Amniotic epithelial cell (primary cell): ENCODE measurements at places on chromosomes 5 and 9.
A peak's percentile ranks its signal among the peaks of the same experiment; 100 is the strongest.

GRCh38 chr9:86604741-86605140 lies 250.5 kb upstream of the TUT7 start:
- DNase-seq = peak; percentile 25

DNA sequence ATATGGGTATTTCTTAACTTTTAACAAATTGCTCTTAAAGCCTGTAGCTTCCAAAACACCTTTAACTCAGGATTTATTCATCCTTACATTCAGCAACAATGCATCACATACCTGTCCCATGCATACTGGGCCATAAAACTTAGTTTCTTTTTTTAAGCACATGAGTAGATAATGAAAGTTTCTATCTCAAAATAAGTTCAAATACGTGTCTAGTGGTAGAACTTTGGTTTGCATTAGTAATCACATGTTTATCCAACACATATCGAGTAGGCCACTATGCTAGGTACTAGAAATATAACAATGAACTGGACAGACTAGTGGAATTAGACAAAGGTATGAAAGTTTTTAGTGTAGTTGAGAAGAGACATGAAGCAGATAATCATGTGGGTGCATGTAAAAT lies 99.6 kb downstream of the DOCK2 start:
- DNase-seq = no peak

- DNase-seq = no peak
Observed at GRCh38 chr5:177066224-177066623, 20.5 kb upstream of the FGFR4 start.

DNA sequence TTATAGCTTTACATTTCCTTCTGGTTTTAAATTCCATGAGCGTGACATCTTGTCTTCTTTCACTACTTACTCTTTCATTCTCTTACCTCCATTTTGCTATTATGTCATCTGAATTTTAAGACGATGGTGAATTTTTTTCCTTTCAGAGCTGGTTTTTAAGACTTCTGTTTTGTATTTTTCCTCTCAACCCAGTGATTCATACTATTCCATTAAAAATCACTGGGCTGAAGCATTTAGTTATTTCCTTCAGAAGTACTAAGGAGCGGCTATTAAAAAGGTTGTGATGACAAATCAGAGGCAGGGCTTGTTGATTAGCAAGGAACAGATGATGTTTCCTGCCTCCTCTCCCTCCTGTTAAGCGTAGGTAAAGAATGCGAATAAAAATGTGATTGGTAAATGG lies 16.5 kb downstream of the AGXT2 start:
- DNase-seq = peak; percentile 58

GRCh38 chr5:132378580-132378979 lies 9.1 kb downstream of the SLC22A5 start:
- DNase-seq = no peak

- DNase-seq = no peak
Observed at GRCh38 chr5:13766236-13766635, 178.3 kb downstream of the DNAH5 start.

DNA sequence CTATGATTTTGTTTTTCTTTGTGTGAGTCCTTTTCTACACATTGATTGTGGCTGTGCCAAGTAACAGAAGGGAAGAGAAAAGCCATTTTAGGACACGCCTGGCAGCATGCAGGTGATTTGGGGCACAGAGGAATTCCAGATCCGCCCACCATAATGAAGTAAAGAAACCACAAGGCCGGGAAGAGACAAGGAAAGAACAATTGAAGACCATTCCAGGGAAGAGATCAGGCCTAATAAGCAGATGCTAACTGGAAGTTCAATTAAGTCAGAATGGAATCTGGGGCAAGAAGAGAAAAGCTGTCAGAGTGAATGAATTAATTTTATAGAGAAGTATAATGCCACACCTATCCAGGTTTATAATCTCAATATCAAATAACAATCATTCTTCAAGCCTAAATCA lies 110.2 kb upstream of the ISL1 start:
- DNase-seq = no peak

DNA sequence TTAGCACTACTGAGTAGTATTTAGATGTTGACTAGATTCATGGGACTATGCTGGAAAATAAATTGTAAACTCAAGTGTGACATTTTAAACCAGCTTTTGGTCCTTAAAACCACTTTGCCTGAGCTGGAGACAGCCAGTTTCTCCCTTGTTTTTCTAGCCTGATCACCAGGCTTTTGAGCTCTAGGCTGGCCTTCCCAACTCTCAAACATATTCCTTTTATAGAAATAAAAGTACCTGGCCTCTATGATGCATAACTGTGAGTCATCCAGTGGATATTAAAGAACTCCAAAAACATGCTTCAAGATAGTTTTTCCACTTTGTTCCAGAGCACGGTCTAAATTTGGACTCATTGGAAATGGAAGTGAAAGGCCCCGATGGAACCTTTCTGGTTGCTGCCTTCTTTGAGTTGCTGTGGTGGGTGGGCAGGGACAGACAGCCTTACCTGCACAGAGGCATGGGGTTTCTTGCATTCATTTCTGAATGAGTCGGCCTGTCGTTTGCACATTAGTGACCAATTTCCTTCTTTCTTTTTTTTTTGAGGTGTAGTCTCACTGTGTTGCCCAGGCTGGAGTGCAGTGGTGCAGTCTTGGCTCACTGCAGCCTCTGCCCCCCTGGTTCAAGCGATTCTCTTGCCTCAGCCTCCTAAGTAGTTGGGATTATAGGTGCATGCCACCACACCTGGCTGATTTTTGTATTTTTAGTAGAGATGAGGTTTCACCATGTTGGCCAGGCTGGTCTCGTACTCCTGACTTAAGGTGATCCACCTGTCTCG lies 43.1 kb downstream of the TRIO start:
- DNase-seq = peak; percentile 70

DNA sequence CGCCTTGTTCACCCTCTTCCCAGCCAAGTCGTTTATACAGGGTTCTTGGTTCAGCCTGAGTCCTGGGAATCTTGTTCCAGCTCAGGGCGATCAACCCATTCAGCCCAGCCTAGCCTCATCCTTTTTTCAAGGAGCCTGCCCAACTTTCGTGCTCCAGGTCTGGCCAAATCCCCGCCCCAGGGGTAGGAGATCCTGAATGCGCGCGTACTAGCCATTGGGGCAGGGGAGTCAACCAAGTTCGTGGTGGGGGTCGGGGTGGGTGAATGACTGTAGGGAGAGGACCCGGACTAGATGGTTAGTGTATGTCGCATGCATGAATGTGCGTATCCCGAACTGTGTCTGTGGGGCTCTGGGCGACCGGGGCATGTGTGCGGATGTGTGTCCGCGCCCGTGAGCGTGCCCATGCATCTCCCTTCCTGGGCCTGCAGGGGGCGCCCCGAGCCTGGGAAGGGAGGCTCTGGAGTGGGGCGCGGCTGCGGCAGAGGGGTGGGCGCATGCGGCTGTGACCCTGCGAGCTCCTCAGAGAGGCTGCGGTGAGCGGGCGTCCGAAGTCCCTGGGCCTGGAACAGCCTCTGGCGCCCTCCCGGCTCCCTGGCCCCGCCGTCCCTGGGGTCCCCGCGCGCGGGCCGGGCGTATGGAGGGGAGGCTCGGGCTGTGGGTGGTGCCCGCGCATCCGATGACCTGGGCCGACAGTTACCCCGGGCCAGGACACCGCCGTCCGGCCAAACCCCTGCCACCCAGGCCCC lies 8.7 kb downstream of the CCL21 start:
- DNase-seq = peak; percentile 14

- DNase-seq = no peak
Observed at GRCh38 chr9:115165233-115165632, 47.3 kb upstream of the TNC start.

DNA sequence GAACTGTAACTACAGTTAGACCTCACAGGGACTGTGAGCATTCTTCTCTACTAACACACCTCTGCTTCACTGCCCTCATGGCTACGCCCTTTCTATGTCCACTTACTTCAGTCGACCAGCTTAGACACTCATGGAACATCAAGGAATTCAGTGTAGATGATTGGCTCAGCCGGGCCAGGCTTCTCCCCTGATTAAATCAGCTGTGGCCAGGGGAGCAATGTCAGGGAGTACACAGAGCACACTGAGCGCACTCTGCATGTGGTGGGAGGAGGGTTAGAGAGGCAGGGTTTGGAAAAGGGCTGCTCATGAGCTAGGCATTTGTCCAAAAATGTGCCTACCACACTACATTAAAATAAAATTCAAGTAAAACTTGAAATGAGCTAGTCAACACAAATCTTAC lies 400.5 kb downstream of the ARRDC3 start:
- DNase-seq = peak; percentile 78

DNA sequence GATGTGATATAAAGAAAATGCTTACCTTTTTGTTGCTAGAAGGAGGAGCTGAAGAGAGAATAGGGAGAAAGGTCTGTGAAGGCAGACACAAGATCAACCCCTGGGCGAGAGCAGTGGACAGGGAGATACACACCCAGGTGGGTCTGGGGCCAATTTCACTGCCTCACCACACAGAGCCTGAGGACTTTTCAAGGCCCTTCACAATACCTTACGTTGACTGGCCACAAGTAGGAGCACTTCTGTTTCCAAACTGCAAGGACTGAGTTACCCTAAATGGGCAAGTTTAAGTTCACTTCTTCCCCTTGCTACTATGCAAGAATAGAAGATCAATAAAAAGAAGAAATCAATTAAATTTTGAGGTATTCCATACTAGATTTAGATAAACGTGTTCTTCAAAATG lies 174.5 kb upstream of the SLC12A2 start:
- DNase-seq = peak; percentile 62

DNA sequence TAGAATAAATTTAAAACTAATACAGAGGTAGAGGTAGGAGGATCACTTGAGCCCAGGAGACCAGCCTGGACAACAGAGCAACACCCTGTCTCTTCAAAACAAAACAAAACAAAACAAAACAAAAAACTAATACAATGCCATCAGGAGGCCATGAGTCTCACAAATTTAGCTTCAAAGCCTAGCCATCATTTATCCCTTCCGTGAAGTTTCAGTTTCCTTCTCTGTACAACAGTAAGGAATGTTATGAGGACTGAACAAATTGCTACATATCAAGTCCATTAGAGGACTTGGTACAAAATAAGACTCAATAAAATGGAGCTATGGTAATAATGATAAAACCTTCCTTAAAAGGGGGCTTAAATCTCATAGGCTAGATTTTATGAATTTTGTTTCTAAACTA lies 60.8 kb downstream of the MAPKAP1 start:
- no peak for DNase-seq

- DNase-seq = peak; percentile 8
Observed at GRCh38 chr5:158754018-158754514, 345.6 kb downstream of the EBF1 start.

DNA sequence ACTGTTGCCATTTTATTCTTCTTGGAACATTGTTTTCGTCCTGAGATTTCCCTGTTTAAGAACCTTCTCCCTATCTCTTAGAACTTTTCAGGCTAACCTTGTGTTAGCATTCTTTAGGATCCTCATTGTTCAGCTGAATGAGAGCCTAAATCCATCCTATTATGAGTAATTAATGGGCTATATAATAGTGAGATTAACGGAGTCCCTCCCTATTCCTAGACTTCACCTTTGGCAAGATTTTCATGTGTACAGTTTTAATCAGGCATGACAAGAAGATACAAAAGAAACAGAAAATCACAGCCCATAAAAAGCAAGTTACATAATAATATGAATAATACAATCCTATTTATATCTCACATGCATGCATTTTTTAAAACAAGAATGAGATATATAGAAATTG lies 9.1 kb upstream of the MSMP start:
- no peak for DNase-seq

DNA sequence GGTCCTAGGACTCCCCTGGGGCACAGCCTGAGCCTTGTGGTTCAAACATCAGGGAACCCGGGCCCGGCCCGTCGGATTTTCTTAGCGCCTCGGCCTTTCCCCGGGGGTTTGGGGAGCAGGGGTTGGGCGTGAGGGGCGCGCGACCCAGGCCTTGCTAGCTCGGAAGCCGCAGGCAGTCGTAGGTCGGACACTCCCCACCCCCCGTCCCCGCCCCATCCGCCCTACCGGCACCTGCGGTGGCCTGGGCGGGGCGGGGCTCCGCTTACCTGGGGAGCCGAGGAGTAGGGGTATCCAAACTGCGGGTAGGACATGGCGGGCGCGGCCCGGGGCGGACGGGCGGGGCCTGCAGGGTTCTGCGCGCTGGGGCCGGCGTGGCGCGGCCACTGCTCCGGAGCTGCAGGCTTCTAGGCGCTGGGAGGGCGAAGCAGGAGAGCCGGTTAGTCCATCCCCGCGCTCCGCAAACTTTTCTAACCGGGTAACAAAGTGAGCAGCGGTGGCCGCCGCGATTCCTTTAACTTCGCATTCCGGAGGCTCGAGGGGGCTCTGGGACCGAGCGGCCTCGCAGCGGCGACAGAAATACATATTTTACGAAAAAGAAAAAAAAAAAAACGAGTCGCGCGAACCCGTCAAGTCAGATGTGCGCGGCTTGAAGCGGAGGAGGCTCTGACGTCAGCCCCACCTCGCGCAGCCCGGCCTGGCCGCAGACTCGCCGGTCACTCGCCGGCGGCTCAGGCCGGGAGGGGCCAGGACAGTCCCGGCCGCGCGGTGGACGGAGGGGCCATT lies at the start of gene IRX4:
TSS of gene IRX4 (minus strand) at position 589 of the 783 bp plus-strand sequence. CDS start at position 311, 278 bp downstream.
- DNase-seq = peak; percentile 7

DNA sequence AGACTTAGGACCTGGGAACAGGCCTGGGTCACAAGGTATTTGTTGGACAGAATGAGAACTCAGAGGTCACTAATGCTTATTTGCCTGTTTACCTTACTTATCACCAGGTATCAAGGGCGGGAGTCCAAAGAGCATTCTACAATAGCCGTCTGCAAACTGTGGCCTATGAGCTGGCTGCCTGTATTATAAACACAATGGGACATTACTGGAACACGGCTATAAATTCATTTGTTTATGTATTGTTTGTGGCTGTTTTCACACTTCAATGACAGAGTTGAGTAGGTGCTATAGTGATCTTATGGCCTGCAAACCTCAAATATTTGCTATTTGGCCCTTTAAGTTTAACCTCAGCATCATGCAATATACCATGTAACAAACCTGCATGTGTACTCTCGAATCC lies 76.6 kb upstream of the ASTN2 start:
- DNase-seq = no peak

DNA sequence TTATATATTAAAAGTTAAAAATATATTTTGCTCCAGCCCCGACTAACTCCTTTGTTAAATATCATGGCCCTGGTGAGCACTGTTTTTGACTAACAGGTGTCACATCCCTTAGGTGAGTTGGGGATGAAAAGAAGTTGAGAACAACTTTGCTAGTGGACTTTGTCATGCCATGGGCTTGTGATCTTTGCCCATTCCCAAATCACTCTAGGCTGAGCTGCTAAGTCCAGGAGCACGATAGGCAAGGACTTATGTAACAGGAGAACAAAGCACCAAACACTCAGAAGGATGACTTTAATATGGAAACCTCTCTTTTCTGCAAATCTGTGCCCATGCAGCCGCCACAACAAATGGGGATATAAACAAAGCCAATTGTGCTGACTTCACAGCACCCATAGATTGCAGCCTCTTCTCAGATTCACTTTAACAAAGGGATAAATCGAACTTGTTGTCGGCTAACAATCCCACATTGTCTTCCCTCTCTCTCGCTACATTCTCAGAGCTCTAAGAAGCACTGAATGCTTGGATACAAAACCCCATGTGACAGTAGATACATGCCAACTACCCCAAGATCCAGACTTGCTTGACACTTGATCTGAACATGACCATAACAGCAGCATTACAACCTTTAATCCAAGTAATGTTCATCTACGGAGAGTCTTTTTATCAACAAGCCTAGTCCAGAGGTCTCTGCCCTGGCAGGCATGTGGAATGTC lies 86.8 kb upstream of the CD180 start:
- DNase-seq = no peak

- DNase-seq = peak; percentile 8
Observed at GRCh38 chr9:36855448-36856315, 178.4 kb downstream of the PAX5 start.
